ENCODE measurements at places on chromosomes 5 and 9. TPM values are rescaled to one million over a fixed set of nuclear protein-coding genes. Genes with fewer than 3 reads are reported as not detected.

Gene SPATA9
- polyA plus RNA-seq = not detected

Gene AJM1
- polyA plus RNA-seq = 0.28 TPM

Gene C1QTNF3
- 0.97 TPM for polyA plus RNA-seq

Gene EPB41L4A
- 5.7 TPM for polyA plus RNA-seq

Gene TTLL11
- polyA plus RNA-seq = 0.57 TPM

Gene OSMR
- polyA plus RNA-seq = 1.5 TPM

Gene RAB14
- polyA plus RNA-seq = 21.1 TPM

Gene SAPCD2
- polyA plus RNA-seq = 13.4 TPM

Gene IL31RA
- polyA plus RNA-seq = not detected

Data from GM23338 (cell line).